GM18507 (cell line): ENCODE measurements at places on chromosomes 4 and X.

- no peak for DNase-seq
Measured at GRCh38 chr4:14415146-14415545, 587.1 kb upstream of the CPEB2 start.

GRCh38 chr4:2212831-2213230, 29.1 kb downstream of the HAUS3 start:
- no peak for DNase-seq

DNA sequence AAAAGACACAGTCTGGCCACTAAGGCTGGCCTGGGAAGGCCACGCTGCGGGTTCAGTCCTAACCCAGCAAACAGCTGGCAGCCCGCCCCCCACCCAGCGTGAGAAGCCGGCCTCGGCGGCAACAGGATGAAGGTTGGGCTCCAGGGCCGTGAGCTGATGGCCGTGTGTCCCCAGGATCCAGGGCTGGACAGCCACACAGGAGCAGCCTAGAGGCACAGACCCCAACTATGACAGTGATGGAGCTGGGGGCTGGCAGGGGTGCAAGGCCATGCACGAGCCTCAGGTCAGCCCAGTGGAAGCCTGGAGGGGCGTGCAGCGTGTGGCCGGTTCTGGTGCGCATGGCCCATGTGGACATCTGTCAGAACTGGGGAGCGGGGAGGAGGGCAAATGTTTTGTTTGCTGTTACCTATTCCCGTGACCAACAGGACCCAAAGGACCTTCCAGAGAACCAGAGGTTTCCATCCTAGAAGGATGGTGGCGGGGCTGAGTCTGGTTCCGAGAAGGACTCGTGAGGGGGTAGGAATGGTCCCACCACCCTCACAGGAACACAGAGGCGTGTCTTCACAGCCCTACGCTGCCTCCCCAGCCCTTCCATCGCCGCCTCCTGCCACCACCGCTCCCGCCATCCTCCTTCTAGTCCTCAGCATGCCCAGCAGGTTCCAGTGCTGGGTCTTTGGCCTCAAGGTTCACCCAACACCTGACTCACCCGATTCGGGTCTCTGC, 46.5 kb downstream of the ZFYVE28 start:
- DNase-seq = no peak

DNA sequence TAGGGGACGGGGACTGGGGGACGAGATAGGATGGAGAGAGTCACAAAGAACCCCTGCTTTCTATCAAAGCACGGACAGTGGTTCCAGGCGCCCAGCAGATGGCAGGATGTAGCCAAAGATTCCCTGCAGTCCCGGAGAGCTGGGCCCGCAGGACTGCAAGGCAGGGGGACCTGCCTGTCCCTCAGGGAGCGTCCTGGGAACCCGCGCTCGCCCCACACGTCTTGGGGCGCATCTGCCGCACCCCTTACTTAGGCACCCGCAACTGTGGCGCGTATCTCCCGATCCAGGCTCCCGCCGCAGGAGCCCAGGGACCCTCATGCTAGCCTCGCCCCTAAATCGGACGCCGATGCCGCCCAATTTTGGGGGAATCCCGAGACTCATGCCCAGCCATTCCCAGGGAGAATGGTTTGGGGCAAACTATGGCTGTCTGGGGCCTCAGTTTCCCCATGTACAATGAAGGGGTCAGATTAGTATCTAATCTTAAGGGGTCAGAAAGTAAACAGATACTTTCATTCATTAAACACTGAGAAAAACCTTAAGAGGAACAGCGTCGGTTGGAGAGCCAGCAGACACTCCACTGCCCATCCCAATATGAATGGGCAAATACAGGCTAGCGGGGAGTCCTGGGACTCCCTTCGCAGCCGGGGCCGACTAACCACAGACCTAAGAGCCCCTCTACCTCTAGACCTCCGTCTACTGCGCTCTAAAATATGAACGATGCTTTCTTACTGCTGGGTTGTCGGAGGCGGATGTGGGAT, 581 bp upstream of the STK32B start:
- no peak for DNase-seq

DNA sequence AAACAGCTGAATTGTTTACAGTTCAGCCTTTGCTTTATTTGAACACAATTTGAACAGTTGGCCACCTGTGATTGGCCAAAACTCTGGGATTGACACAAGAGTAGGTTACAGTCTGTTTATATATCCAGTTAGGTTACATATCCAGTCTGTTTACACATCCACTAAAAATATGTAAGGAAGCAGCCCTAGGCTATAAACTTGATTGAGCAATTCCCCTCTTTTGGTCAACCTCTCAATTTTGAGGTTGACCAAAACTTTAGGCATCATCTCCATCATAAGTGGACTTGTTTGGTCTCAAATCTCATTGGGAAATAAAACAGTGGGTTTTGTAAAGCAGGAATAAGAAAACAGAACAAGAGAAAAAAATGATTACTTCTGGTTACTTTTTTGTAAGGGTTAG, 190.8 kb downstream of the SPATA18 start:
- no peak for DNase-seq

GRCh38 chr4:8029689-8030088, 90.0 kb upstream of the AFAP1 start:
- DNase-seq = no peak

DNA sequence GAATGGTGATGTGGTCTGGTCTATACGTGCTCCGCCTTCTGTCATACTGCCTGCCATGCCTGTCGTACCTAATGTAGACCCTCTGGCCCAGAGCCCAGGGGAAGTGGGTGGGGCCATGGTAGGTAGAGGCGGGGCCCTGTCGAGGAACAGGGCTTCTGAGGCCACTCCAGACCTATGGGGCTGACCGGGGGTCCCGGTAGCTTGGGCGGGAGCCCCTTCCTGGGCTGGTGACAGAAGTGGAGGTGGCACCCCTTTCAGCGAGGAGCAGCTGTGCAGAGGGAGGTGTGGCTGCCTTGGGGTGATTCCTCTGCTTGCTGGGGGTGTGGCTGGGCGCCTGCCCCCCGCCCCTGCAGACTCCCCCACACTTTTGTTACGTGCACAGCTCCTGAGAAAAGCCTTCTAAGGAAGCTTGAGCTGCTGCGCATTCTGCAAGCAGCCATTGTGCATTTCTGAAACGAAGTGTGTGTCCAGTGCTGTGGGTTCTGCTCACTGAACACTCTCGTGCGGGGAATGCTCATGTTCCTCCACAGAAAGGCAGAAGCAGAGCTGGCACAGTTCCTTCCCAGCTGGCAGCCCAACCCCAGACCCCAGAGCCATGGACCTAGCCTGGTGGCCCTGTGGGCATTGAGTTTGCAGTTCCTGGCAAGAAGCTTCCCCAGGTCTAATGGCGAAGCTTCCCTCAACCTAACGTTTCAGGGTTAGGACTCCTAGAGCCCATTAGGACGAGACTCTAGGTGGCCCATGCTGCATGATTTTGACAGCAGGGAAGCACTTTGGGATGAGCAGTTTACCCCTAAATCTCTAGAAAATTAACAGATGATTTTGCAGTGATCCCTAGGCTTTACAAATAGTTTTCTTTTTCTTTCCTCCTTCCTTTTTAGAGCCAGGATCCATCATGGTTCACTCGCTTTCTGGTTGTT, 72.7 kb upstream of the HGFAC start:
- DNase-seq = no peak

DNA sequence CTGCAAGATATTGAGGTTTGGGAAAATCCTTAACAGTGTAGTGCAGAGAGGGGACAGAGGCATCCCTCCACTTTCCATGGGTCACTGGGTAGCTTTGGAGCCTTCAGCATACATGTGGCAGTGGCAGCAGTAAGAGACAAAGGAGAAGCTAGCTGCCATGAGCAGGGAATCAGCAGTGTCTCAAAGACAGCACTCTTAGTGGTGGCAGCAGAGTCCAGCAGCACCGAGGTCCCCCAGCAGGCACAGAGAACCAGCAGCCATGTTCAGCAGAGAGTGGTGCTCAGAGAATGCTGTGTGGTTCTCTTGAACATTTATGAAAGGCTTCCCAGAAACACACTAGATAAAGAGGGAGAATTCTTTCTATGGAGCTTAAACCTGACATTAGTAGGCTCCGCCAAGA, 308.5 kb downstream of the CENPC start:
- no peak for DNase-seq

DNA sequence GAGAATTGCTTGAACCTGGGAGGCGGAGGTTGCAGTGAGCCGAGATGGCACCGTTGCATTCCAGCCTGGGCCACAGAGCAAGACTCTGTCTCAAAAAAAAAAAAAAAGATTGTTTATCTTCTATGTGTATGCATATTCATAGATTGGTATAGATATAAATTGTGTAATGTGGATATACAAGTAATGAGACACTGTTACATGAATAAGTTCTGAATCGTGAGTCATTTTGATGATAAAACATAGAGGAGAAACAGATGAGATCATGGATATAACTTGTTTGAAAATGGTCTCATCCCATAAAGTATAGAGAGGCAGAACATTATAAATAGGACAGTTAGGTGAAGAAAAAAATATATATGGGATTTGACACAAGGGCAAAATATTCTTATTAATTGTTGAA, 628.0 kb downstream of the IL1RAPL1 start:
- DNase-seq = no peak

DNA sequence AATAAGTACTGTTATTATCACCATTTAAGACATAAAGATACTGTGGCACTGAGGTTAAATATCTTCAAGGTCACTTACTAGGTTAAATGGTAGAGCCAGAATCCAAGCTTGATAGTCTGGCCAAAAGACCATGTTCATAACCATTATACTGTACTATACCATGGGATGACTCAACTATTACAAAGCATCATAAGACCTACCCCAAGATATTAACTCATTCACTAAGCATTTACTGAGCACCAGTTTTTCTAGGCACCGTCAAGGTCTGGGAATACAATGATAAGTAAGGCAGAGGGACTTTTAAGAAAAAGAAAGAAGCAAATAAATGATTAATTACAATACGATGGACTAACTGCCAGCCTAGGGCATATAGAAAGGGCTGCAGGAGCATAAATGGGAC, 95.5 kb upstream of the KCTD8 start:
- DNase-seq = no peak

DNA sequence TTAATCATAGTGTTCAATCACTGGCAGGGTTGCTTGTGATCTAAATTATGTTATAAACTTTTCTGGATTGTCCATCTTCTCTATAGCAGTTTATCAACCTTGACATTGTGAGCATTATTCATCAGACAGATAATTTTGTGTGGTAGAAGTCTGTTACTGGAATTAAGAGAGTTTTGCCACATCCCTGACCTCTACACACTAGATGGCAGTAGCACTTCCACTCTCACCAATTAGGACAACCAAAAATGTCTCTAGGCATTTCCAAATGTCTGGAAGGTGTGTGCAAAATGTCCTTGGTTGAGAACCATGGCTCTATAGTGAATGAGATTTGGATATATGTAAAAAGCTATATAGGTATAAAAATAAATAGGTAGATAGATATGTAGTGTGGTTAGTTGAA, 324.1 kb upstream of the FAM47C start:
- DNase-seq = no peak

GRCh38 chrX:123779908-123780396, 47.1 kb upstream of the THOC2 start:
- DNase-seq = no peak

GRCh38 chr4:152607178-152607577, 71.3 kb upstream of the FBXW7 start:
- DNase-seq = no peak

GRCh38 chr4:147288512-147288911, 192.4 kb upstream of the EDNRA start:
- no peak for DNase-seq

- no peak for DNase-seq
Measured at GRCh38 chr4:175127314-175127713, 209.2 kb downstream of the ADAM29 start.

DNA sequence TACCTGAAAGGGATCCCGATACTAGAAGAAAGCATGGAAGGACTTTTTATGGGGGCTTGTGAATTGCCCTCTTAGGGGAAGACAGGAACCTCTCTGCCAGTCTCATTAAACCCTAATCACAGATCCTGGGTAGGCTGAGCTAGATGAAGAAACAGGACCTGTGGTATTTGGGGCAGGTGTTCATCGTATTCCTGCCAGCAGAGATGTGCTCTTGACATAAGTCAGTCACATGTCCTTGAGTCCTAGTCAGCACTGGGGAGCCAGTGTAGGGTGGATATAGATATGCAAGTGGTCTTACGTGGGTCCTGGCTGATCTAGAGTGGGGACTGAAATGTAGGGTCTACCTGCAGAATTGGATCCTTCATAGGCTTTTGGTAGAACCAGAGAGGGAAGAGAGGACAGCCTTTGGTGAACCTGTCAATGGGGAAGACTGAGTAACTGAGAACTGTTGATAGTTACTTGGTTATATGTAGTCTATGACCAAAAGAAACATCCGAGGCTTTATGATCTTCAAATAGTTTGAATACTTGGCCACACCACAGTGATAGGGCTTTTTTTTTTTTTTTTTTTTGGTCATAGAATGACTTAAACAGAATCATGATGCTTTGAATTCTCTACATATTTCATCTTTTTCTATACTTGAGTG, 63.5 kb upstream of the WDR1 start:
- no peak for DNase-seq

DNA sequence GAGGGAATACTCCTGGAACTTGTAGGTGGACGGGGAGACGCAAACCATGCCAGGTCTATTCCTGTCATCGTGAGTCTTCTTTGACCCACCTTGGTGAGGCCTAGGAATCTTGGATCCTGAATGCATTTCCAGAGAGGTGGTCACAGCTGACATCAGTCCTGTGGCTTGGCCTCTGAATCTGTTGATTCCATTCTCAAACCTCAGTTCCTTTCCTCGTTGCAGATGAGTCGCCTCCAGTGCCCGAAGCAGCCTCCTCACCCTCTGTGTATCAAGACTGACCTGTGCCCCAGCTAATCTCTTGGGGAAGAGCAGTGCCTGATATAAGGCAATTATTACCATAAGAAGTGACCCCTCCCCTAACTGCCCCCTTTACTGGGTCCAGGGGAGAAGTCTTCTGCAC, 118.1 kb downstream of the SMIM20 start:
- DNase-seq = no peak

DNA sequence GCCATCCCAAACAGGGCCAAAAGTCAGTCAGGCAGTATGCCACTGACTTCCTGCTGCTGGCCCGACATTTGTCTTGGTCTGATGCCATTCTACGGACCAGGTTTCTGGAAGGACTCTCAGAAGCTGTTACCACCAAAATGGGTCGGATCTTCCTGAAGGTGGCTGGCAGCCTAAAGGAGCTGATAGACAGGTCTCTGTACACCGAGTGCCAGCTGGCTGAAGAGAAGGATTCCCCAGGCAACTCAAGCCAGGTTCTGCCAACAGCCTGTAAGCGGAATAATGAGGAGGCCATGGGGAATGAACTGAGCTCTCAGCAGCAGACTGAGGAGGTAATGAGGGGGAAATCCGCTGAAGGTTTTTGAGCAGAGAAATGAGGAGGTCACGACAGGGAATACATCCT, 95.7 kb downstream of the RTL9 start:
- no peak for DNase-seq

DNA sequence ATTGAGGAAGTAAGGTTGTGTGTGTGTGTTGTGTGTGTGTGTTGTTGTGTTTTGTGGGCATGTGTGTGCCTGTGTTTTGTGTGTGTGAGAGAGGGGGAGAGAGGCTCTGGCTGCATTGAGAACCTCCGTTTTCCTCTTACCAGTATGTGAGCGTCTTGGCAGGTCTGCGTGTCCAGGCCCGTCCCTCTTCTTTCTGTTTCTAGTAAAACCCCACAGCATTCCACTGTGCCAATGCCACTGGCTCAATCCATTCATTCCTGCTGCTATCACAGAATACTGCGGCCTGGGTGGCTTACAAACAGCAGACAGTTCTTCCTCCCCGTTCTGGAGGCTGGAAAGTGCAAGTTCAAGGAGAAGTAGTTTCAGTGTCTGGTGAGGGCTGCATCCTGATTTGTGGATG, 15.5 kb upstream of the HTRA3 start:
- no peak for DNase-seq
